Endodermal cell (in vitro differentiated cells): ENCODE measurements at places on chromosomes 6 and 20.

DNA sequence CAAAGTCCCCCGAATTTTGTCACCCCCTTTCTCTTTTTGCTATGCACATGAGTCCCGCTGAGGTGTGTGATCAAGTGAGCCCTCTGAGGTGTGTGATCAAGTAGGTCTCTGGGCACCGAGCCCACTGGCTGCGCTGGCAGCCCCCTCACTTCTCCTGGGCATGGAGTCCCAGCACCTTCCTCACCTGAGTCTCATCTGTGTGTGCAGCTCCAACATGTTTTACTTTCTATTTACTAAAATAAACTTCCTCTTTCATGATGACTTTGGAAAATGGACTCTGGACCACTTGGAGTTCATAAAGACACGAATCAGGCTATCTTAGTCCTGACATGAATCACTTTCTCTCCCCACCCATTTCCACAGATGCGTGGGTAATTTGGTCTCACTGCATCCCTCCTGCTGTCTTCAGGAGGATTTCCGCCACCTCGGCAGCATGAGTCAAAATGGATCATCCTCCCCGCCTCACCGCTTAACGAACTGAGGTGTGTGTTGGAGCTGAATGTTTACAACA, 39.8 kb downstream of the PRDM1 start:
- DNase-seq = no peak

- no peak for DNase-seq
Observed at GRCh38 chr6:121593011-121593641, 157.7 kb downstream of the GJA1 start.

DNA sequence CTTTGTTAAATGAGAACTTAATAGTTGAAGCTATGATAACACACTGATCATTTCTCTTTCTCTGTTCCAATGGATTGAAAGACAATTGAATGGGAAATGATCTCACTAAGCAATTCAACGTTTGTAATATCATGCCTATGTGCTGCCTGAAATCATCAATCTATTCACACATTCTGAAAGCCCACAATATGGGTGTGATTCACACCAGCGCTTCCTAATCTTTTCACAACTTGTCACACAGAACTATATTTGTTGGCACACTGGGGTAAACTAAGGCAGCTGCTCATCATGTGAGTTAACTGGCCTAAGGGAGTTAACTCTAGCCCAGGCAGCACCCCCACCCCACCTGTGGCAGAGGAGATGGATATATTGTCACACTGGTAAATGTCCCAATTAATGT, 37.1 kb upstream of the UTRN start:
- no peak for DNase-seq

GRCh38 chr6:92297101-92297500, 1122.3 kb downstream of the EPHA7 start:
- no peak for DNase-seq

DNA sequence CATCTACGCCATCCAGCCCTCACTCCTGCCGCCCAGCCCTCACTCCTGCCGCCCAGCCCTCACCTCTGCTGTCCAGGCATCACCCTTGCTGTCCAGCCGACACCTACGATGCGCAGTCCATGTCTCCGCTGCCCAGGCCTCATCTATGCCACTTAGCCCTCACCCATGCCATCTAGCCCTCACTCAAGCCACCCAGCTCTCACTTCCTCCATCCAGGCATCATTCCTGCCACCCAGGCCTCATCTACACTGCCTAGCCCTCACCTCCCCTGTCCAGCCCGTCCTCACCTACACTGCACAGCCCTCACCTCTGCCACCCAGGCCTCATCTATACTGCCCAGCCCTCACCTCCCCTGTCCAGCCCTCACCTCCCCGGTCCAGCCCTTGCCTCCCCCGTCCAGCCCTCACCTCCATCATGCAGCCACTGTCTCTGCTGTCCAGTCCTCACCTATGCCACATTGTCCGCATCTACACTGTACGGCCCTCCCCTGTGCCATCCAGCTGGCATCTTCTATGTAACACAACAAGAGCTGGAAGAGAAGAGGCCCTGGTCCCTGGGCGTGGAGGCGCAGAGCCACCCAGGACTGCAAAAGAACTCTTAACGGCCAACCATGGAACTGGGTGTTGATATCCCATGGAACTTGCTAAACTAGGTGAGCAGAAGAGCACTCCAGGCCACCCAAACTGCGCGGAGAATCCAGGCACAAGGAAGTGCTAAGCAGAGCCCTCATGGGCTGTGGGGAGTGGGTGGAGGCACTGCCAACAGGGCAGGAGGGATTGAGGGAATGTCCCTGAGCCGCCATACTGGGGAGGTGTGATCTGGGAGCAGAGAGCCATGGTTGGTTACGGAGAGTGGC, 31.0 kb downstream of the RNASET2 start:
- DNase-seq = no peak

DNA sequence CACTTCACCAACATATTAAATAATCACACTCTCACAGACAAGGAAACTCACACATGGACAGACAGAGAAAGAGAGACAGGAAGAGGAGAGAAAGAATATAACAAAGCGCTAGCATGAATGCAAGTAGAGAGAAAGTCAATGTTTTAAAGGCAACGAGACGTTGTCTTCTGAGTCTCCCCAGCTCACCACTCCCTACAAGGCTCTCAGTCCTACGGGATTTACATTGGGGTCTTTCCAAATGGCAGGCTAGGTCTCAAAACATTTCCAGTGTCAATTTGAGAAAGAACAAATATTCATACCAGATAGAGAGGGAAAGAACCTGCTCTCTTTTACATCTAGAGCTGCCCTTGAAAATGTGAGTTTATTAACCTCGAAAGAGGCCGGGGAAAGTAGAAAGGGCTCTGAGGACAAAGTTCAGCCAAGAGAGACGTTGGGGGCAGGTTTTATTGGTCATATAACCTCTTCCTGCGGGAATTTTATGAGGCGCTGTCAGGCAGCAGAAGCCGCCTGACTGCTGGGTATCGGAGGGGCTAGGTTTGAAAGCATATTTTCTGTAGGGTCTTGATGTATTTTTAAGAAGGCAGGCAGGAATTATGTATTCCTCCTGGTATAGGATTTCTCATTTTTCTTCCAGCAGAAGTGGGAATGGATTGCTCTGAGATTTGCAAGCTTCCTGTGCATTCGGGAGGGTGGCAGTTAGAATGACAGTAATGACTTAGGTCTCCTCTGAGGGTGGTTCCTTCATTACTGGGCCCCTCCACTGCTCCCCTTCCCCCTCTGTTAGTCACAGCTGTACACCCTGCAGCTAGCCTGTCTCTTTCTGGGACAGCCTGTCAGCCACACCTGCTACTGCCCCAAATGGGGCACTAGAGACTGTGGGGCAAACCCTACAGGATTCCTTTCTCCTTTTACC, 34.4 kb upstream of the KIF16B start:
- no peak for DNase-seq

- DNase-seq = peak; percentile 82
Observed at GRCh38 chr6:14824484-14825275, 421.2 kb upstream of the JARID2 start.

DNA sequence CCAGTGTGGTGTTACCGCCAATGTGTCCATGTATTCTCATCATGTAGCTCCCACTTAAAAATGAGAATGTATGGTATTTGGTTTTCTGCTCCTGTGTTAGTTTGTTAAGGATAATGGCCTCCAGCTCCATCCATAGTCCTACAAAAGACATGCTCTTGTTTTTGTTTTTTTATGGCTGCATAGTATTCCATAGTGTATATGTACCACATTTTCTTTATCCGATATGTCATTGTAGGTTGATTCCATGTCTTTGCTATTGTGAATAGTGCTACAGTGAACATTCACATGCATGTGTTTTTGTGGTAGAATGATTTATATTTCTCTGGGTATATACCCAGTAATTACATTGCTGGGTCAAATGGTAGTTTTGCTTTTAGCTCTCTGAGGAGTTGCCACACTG, 207.2 kb downstream of the CDKAL1 start:
- no peak for DNase-seq

GRCh38 chr6:90194371-90194841, 102.2 kb downstream of the BACH2 start:
- DNase-seq = no peak

DNA sequence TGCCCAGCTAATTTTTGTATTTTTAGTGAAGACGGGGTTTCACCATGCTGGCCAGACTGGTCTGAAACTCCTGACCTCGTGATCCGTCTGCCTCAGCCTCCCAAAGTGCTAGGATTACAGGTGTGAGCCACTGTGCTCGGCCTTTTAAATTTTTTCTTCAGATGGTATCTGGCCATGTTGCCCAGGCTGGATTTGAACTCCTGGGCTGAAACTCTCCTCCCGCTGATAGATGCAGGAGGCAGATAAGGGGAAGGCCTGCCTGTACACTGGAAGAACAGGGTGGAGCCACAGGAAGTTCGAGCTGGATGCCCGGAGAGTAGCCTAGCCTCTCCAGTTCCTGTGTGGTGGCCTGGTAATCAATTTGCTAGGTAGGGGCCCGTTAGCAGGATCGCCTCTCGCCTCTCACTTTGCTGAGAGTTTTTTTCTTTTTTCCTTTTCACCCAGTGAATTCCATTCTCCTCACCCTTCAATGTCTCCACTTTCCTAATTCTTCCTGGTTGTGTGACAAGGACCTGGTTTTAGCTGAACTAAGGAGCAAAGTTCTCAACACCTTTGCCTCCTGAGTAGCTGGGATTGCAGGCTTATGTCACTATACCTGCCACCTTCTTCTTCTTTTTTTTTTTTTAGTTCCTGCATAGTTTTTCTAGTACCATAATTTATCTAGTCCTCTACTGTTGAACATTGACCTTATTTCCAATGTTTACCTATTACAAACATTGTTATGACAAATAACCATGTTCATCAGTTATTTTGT, 19.4 kb upstream of the ITCH start:
- no peak for DNase-seq

DNA sequence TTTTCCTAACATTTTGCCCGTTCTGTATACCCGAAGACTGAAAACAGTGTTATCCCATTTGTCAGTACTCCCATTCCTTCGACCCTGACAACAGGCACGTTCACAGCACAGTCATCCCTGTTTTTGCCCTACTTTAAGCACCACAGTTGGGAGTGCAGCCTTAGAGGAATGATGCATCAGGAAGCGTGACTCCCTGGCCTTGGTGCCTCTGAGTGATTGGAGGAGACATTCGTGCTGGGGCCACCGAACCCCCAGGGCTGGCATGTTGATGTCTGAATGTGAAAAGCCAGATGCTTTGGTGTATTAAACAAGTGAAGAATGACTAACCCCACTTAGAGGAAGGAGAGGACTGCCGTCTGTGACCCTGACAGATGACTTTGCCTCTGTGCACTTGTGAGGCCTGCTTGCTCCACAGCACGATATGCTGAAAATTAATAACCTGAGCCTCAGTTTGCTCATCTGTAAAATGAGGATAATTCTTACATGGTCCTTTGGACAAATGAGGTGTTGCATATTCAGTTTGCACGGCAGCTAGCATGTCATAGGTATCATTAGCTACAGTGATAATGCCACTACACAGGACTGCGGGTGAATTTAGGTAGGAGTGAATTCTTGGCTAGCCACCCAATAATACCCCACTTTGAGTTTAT, 36.0 kb downstream of the STK35 start:
- DNase-seq = no peak

GRCh38 chr20:46803123-46804020, 91.3 kb upstream of the EYA2 start:
- DNase-seq = no peak

GRCh38 chr6:122491919-122492555, 20.4 kb upstream of the SERINC1 start:
- peak; percentile 81 for DNase-seq

DNA sequence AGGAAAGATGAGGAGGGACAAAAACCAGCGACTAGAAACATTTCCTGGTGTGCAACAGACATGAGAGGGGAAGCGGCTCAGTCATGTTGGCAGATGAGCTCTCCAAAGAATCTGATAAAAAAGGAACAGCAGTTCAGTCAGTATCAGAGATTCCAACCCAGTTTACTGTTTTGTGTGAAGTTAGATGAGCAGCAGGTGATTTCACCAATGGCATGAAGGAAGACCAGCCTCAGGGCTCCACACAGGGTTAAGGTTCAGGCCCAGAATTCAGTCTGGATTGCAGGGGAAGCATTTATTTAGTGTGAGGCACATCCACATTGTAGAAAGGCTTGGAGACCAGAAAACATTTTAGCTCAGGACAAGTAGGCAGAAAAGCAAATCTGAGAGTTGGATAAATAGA, 317.8 kb downstream of the C6orf118 start:
- DNase-seq = no peak

- no peak for DNase-seq
Observed at GRCh38 chr6:138415125-138415524, 11.1 kb downstream of the HEBP2 start.

DNA sequence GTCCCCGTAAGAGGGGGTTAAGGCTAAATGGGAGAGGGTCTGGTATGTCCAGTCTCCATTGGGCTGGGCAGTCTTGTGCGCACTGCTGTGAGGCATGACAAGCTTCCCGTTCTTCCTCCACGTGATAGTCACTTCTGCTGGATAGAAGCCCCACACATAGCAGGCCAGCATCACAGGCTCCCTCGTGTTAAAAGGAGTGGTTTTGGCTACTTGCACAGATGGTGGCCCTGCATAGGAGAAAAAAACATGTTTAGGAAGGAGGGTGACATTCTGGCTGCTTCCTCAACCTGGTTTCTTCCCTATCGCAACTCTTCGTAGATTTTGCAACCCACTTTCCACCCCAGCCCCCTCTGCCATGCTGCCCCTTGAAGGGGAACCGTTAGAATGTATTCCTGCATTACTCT, 3.6 kb downstream of the HLA-DMB start:
- no peak for DNase-seq

DNA sequence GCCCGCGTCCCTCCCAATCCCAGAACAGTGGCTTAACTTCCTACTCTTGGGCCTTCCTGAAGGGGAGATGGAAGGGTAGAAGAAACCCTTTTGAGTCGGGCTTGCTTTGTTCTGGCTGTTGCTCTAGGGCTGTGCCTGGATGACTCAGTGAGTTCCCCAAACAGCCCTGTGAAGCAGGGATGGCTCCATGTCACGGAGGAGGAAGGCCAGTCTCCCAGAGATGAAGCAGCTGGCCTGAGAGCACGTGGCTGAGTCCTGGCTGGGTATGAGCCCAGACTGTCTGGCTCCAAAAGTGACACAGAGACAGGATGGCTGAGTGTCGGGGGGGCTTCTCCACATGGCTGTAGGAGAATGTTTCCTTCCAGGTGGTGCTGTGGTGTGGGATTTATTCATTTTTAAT, 4.6 kb downstream of the SYTL3 start:
- DNase-seq = peak; percentile 46

- DNase-seq = no peak
Observed at GRCh38 chr20:10939331-10939941, 265.6 kb upstream of the JAG1 start.
